ENCODE measurements at places on chromosomes 1 and 21.

DNA sequence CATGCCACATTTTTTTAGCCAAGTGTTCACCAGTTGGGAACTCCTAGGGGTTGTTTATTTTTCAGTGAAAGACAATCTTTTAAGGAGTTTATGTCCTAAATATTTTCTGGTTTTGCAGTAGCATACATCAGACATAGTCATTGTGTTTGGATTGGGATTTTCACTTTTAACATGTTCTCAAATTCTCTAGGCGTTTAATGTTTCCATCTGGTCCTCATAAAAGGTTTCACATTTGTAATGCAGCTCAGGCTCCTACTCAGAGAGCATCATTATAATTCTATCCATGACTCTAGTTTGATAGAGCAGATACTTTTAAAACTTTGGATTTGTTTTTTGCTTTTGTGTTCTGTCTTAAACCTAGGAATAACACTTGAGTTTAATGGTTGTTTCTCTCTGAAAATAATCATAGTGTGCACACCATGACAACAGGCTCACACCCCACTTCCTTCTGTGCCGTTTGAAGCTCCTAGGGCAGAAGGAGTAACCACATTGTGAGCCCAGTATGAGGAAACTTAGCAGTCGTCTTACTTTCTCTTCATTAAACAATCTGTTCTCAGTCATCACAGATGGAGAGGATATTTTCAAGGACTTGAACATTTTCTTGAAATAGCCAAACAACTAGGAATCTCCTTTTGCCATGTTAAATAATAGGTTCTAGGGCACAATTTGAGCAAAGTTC, 219.6 kb downstream of the PDE4B start:
- DNase-seq: no peak

GRCh38 chr1:200627575-200628222, 7.1 kb upstream of the KIF14 start:
- no peak for DNase-seq

DNA sequence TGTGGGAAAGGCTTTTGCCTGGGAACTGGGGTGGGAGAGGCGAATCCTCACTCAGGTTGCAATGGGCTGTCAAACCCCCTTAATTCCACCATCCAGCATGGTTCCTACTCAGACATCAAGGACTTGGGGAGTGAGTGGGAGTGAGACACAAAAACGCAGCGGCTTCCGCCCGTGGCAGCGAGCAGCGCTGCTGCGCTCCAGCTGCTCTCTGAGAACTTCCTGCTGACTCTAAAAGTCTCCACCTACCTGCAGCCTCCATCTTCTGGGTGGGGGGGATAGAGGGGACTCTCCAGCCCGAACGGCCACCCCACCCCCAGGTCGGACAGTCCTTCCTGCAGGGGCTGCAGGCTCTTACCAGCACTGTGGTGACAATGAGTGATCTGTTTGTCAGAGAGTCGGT, 184.4 kb downstream of the GRIK3 start:
- DNase-seq: no peak

- no peak for DNase-seq
Observed at GRCh38 chr1:219445864-219446263, 167.0 kb downstream of the ZC3H11B start.

GRCh38 chr1:234683861-234684632, 74.1 kb upstream of the IRF2BP2 start:
- no peak for DNase-seq

DNA sequence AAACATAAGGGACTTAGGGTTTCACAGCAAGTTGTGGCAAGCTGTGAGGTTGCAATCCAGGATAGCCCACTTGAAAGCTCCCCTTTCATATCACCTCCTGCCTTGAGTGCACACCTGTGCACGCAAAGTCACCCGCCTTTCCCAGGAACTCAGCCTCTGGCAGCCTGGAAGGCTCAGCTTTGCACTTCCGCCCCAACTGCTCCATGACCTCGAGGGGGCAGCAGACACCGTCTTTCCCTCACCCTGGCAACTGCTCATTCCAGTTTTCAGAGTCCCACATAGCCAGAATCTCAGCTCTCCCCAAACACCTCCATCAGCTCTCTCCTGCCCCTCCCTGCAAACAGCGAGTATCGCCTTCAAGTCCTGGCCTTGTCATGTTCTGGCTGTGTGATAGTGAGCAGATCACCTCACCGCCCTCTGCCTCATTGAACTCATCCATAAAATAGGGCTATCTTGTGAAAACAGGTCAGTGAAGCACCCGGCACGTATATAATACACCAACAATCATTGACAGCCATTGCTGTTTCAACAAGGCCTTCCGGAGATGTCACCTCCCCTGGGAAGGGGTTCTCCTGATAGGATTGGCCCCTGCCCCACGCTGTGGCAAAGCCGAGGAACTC, 32.2 kb upstream of the EPB41 start:
- peak; percentile 48 for DNase-seq

DNA sequence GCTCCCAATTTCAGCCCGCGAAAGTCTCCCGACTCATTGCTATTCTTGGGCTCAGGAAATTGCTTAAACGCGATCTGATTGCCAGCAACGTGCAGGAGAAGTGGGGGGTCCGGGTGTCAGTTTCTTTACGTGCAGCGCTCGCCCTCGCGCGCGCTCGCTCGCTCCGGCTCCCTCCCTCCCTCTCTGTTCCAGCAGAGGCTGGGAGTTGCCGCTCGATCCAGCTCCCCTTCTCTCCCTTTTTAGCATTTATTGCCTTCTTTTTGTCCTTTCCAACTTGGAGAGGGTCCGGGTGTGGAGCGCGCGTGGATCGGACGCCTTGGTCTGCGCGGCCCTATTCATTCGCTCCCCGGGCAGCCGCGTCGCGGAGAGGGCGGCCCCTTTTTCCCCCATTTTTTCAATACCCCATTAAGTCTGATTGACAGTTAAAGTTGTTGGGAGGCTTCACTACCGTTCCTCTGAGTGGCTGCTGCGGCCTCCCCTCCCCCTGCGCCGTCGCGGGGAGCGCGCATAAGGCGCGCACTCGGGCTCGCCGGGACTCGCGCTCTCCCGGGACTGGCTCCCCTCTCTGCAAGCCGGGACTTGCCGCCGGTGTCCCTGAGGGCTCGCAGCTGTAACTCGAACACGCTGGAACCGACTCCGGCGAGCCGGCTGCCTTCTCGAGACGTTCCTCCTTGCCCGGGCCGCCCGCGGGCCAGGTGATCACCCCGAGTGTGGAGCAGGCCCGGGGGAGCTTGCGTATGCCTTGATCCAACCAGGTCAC, at the start of gene DHRS3:
TSS of gene DHRS3 (minus strand) at position 310 of the 760 bp plus-strand sequence. CDS start 862 bp downstream, outside the sequence.
- no peak for DNase-seq

- no peak for DNase-seq
Observed at GRCh38 chr1:26022404-26022779, 817 bp downstream of the EXTL1 start.

GRCh38 chr1:204288021-204288588, 71.6 kb downstream of the PLEKHA6 start:
- no peak for DNase-seq

- no peak for DNase-seq
Observed at GRCh38 chr1:224509907-224510306, 75.3 kb upstream of the WDR26 start.

GRCh38 chr1:200438911-200439310, 29.1 kb upstream of the ZNF281 start:
- no peak for DNase-seq

DNA sequence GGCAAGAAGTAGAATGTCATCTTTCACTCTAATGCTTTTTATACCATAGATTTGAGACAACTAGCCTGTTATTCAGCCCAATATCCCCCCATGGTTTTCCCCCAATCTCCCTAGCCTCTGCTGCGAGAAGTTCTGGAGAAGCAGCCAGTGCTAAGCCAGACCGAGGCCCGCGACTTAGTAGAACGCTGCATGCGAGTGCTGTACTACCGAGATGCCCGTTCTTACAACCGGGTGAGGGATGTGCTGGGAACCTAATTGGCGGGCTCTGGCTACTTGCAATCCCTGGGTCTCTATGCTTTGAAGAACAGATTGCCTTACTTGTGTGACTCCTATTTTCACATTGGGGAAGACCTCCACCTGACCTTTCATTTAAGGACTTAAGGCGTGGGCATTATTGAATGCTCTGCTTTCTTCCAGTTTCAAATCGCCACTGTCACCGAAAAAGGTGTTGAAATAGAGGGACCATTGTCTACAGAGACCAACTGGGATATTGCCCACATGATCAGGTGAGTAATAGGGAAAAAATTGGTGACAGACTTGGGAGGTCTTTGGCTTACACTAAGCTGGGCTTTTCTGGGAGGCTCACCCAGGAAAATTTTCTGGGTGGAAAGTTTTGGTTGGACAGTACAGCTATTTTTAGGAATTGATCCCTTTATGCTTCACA, 1.9 kb downstream of the PSMB4 start:
- no peak for DNase-seq

DNA sequence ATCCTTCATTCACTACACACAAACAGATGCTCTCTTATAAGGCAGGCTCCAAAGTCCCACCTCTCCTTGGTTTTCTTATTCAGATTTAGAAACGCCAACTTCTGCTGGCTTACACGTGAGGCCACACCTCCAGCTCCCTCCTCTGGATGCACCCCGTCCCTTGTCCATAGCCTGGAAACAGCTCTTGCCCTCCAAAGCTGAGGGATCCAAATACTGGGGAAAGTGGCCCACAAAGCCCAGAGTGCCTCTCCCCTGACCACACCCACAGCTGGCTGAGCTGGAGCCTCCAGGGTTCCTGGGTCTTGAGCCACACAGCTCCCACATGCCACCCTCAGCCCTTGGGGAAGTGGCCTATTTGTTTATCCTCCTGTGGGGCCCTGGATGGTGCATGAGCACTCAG, 4.5 kb downstream of the LAD1 start:
- no peak for DNase-seq

GRCh38 chr1:63635681-63636080, 42.5 kb downstream of the PGM1 start:
- DNase-seq: no peak

DNA sequence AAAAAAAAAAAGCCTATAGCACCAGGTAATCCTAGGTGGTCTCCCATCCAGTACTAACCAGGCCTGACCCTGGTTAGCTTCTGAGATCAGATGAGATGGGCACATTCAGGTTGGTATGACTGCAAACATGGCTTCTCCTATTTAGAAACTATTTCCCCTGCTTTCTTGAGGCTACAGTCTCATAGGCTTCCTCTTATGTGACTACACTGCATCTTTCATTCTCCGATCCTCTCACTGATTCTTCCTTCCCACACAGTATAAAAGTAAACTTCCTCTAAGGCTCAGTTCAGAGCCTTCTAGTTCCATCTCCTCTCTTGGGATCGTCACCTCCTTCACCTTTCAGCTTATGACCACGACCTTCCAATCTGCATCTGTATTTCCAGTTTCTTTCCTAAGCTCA, 30.4 kb upstream of the RNF2 start:
- no peak for DNase-seq

GRCh38 chr1:223010582-223011504, 132.2 kb downstream of the TLR5 start:
- no peak for DNase-seq

GRCh38 chr21:42685954-42686500, 32.6 kb downstream of the PDE9A start:
- DNase-seq: no peak
